ENCODE measurements at places on chromosomes 16 and 17.

DNA sequence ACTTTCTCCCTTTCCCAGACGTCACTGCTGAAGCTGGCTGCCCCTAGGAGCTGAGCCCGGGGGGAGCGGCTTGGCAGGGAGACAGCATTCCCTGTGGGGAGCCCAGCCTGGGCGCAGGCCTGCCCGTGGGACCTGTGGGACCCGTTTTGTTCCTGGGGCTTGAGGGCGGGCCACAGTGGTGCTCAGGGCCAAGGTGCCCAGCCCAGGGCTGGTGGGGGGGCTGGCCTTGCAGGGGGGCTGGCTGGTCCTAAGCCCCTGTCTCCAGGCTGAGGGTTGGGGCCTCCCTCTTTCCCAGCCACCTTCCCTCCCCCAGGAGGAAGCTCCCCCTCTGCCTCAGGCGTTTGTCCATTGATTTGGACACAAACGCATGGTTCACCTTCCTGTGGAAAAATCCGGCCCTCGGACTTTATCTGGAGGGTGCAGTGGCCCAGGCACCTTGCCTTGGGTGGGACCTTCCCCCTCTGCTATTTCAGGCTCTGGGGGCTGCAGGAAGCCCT lies 4.4 kb downstream of the NHERF2 start:
- DNase-seq, result no peak

DNA sequence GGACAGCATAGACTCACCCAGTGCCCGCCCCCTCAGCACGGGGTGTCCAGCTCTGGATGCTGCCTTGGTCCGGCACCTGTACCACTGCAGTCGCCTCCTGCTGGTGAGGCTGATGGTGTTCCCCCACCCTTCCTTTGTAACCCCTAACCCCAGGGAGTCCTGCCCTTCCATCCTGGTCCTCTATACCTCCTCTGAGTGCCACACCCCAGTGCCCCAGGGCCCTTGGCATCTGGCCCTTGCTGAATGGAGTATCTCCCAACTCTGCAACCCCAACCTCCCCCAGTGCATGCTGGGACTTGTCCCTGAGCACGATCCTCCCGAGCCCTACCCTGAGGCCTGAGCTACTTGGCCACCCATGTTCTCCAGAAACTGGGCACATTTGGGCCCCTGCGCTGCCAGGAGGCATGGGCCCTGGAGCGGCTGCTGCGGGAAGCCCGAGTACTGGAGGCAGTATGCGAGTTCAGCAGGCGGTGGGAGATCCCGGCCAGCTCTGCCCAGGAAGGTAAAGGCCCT lies 15.8 kb downstream of the RIPOR1 start:
- no peak for DNase-seq

- DNase-seq, result no peak
Measured at GRCh38 chr17:64106918-64107317, 23.0 kb downstream of the ERN1 start.

DNA sequence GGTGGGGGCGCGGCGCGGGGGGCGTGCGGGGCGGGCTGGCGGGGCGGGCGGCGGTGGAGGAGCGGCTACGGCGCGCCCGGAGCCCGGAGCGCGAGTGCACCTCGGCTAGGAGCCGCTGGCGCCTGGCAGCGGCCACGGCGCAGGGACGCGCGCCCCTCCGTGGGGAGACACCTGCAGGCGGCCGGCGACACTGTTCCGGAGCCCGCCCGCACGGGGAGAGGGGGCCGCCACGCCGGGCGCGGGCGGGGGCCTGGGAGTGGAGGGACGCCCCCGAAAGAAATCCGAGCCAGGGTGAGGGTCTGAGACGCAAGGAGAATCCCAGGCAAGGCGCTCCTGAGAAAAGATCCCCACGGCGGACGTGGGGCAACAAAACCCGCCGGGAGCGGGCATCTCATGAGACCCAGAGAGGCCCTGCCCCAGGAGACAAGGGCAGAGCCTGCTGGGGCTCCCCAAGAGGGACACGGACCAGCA lies at the start of gene GSG1L:
Gene GSG1L (minus strand): TSS at position 124 of the 471 bp plus-strand sequence. CDS start 290 bp downstream, outside the sequence.
- DNase-seq, result no peak

DNA sequence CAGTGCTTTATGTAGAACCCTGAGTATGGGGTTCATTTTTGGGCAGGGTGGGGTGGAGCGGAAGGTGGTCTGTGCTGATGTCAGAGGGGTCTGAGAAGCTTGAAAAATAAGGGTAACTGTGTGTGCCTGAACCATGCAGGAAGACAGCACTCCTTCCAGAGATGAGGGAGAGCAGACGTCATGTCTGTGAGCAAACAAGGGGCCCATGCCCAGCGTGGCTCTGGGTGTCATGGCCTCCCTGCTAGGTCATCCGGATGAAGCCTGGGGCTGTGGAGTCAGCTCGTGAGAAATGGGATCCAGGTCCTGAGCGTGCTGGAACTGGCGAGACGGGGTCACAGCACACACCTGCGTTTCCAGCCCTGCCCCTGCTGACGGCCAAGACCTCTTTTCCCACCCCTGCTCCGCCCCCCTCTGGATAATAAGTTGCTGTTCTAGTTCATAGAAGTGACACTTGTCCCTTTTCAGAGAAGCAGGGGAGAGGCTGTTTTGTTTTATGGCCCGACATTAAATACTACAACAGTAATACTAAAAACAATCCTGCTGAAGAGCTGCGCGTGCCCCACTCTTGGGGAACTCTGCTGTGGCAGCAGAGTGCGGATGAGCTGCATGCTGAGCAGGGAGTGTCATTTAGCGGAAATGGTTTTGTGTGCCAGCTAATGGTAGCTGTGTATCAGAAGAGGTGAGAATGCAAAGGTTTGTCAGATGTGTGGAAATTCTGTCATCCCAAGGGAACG lies 92.6 kb downstream of the RPTOR start:
- no peak for DNase-seq

DNA sequence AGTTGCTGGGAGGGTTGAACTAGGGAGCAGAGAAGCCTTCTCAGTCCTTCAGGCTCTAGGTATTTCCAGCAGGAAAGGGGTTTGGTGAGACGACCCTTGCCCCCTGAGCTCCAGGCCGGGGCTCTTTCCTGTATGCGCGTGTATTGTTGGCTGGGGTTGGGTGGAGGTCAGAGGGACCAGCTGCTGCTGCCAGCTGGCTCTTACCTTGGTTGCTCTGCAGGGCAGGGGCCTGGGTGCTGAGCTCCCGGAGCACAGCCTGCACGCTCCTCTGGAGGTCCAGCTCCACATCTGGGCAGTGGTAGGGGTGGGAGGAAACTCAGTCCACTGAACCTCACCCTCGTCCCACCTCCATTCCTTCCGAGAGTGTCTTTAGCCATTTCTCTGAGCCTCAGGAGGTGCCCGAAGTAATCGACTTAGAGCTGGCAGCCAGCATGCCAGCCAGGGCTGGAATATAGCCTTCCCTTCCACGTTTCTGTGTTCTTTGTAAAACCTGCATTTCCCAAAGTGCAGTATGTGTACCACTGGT lies 28.0 kb downstream of the PIK3R6 start:
- no peak for DNase-seq

DNA sequence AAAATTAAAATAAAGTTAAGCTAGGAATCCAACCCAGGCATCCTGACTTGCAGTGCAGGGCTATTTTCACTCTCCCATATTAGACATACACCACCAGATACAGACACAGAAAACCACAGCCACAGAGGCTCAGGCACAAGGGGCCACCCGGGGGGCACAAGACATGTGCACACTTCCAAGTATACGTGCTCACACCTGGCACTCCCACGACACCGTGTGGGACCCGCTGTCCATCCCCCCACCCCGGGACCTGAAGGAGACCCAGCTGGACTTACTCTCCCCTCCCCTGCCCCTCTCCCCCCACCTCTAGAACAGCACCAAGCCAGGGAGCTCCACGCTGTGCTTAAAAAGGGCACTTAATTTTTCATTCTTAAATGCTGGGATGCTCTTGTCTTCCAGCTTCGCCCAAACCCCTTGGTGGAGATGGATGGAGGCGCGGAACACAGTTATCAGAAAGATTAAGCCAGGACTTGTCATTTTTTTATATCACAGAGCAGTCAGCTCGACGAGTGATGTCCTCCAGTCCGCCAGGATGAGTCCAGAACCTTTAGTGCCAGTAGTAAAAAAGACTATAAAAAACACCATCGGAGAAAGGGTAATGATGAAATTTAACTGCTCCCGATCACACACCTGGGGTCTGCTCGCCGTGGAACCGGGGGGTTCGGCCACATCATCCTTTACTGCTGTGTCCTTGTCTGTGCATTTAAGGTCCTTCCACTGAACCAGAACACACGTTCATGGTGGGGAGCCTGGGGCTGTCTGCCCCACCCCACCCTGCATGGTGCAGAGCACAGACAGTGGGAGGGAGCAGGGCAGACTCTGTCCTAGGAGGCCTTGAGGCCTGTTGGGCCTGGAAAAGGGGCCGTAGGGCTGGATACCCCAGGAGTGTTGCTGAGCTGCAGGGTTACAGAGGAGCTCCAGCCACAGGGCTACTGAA lies 73.3 kb upstream of the LHX1 start:
- DNase-seq, result no peak

- DNase-seq, result peak; percentile 44
Measured at GRCh38 chr16:77584205-77584859, 138.0 kb upstream of the NUDT7 start.

DNA sequence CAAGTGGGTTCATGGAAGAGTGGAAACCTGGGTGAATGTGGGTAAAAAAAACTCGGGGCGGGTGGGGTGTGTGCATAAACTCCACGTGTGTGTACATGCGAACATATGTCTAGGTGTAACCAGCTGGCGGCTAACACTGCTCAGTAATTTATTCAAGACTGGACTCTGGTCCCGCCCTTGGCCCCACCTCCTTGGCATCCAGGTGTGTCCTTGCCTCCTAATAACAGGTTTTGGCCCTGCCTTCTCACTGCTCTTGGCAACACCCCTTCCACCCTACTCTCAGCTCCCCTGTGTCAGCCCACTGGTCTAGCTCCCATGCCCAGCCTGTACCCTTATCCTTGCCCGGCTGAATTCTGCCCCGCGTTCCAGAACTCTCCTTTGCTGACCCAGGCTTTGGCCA lies 8.3 kb downstream of the FLII start:
- DNase-seq, result no peak

DNA sequence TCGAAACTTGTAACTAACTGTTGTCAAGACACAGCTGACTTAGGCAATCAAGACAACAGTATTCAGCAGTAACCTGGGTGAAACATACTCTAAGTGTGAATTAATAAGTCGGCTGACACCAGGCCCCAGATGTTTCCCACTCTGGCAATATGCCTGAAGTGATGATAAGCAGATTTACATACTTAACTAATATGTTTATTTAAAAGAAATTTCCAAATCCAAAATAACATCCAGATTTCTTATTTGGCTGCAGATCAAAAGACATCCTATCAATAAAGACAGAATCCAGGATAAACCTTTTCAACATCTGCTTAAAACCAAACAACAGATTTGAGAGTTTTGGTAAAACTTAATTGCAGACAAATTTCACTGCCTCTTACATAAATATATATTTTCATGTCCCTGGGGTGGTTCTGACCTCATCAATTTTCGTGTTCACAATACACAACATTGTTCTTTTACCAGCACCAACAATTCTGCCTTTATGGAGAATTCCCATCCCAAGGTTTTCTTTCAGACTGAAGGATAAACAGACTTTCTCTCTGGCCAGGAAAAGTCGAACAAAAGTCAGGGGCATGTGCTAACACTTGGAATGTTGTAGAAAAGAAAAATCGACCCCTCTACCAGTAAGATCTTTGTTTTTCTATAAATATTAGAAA lies 45.1 kb upstream of the TOX3 start:
- DNase-seq, result no peak

DNA sequence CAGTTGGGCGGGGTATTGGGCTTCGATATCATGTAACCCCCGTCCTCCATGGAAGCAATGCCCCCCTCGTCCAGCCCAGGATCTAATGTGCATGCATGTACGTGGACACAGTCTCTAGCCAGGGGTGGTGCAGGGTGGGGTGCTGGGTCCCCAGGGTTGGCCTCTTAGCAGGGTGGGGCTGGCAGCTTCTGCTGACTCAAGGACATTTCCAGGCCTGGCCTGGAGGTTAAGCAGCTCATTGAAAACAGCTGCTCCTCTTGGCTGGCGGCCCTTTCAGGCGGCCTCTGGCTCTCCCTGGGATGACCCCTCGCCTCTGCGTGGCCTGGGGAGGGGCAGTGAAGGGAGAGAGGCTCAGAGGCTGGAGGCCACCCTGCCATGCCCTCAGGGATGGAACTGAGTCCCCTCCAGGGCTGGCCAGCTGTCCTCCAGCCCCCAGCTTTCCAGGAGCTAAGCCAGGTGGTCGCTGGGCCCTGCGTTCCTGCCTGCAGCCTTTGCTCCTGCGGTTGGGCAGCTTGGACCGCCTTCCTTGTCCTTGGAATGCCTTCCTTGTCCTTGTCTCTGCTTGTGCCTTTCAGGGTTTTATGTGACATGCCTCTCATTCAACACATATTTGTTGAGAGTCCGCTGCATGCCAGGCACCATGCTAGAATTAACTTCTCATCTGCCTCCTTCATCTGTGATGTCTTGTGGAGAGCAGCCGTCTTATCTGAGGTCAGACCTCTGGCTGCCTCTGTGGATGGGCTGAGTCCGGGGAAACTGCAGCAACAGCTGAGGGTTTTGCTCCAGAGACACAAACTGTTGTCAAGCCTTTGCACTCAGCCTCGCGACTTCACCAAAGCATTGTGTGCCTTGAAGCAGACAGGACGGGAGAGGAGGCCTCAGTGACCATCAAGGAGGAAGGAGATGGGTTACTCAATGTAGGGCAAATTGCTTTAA lies 26.6 kb downstream of the MRC2 start:
- no peak for DNase-seq

DNA sequence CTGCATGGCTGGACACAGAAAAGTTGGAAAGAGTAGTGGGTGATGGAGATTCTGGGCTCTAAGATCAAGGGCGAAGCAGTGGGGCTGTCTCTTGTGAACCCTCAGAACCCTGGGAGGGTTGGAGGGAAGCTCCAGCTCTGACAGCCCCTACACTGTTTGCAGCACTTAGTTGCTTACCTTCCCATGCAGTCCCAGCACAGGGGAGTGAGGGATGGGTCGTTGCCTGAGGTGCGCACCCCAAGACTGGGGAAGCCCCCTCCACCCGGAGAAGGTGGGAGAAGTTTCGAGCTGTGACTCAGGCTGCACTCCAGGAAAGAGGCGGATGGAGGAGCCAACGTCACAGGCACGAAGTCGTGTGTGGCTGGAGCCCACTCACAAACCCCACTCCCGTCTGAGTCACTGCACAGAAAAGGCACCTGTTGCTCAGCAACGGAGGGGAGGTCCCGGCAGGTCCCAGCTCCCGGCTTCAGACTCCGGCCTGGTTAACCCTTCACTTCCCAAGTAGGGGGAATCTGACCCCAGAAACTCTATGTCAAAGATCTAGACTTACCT lies 60.1 kb downstream of the AIPL1 start:
- DNase-seq, result no peak

- DNase-seq, result no peak
Measured at GRCh38 chr17:79930062-79930876, 91.0 kb upstream of the CBX4 start.

GRCh38 chr17:34781071-34781470 lies 180.2 kb downstream of the CCT6B start:
- DNase-seq, result no peak

DNA sequence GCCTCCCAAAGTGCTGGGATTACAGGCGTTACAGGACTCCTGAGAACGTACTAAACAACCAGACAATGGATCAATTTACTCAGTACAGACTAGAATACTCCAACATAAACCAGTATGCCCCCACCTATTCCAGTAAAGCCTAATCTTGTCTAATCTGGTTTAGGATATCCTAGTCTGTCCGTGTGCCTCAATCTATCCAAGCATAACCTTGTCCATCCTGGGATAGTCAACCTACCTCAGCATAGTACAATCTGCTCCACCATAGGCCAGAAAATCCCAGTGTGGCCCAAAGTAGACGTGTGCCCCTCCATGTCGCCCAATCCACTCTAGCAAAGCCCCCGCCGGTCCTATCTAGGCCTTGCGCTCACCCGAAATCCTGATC lies 625 bp downstream of the DVL2 start:
- DNase-seq, result no peak

GRCh38 chr16:58098207-58099096 lies 30.7 kb downstream of the CFAP20 start:
- DNase-seq, result no peak
